ENCODE measurements at places on chromosomes 6 and 20. TPM values are rescaled to one million over a fixed set of nuclear protein-coding genes. Genes with fewer than 3 reads are reported as not detected.

DNA sequence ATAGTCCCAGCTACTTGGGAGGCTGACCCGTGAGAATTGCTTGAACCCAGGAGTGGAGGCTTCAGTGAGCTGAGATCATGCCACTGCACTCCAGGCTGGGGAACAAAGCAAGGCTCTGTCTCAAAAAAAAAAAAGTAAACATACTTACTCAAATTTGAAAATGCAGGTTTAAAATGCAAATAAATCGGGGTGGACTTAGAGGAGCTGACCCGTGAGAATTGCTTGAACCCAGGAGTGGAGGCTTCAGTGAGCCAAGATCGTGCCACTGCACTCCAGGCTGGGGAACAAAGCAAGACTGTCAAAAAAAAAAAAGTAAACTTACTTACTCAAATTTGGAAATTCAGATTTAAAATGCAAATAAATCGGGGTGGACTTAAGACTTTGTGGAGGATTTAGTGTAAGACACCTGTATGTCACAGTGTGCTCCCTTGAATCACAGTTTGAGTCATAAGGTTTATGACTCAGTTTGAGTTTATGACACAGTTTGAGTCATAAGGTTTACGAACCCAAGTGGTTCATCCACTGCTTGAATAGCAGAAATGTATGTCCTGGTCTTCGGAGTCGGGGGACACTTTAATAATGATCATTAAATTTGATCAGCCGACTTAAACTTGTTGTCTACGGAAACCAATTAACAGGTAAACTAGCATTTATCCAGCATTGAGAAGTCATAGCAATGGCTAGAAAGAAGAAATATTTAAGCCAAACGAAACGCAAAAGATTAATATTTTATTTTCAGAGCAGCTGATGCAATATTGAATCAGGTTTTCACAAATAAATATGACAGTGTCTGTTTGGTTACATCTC lies 6.8 kb upstream of the MRPS10 start:
- H3K27ac ChIP-seq, result no peak overlapping the region
- DNase-seq, result peak; percentile 63
- H3K36me3 ChIP-seq, result peaks cover 28% of the 10 kb centered on the region
- no peaks in the 10 kb centered on the region for H3K27me3 ChIP-seq

DNA sequence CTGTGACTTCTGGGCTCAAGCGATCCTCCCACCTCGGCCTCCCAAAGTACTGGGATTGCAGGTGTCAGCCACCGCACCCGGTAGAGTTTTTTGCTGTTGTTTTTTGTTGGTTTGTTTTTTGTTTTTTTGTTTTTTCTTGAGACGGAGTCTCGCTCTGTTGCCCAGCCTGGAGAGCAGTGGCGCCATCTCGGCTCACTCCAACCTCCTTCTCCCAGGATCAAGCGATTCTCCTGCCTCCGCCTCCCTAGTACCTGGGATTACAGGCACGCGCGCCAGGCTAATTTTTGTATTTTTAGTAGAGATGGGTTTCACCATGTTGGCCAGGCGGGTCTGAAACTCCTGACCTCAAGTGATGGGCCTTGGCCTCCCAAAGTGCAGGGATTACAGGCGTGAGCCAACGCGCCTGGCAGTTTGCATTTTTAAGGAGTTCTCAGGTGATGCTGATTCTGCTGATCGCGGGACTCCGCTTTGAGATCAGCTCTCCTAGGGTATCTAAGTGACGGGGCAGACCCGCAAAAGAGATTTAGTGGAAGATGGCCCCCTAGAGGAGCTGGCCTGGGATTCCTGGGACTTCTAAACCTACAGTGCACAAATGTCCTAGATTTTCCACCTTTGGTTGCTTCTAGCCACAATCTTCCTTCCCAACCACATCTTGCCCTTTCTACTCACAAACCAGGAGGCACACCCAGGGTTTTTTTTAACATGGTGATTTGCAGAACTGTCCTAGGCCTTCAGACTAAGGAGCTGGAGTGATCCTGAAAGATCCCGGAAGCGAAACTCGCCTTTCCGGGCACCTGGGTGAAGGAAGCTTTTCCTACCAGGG lies 45.2 kb downstream of the DPPA5 start:
- DNase-seq, result no peak
- peak overlapping the region; percentile 89 for H3K4me3 ChIP-seq
- H3K27me3 ChIP-seq, result no peaks in the 10 kb centered on the region
- peaks cover 20% of the 10 kb centered on the region for H3K4me1 ChIP-seq
- no peaks in the 10 kb centered on the region for H3K36me3 ChIP-seq

The SRSF12 gene
- total RNA-seq, result not detected

The HDGFL1 gene
- total RNA-seq, result not detected

GRCh38 chr6:163866192-163866591 lies 451.7 kb downstream of the QKI start:
- DNase-seq, result no peak
- H3K4me3 ChIP-seq, result no peak overlapping the region
- no peak overlapping the region for H3K27ac ChIP-seq
- H3K36me3 ChIP-seq, result no peaks in the 10 kb centered on the region
- no peaks in the 10 kb centered on the region for H3K4me1 ChIP-seq

The PAQR8 gene
- 5.4 TPM for total RNA-seq

The HAO1 gene
- total RNA-seq, result not detected

The MRAP2 gene
- total RNA-seq, result not detected

GRCh38 chr20:5270603-5271002 lies 46.2 kb downstream of the PROKR2 start:
- peaks cover 3% of the 10 kb centered on the region for H3K27me3 ChIP-seq
- DNase-seq, result no peak
- no peaks in the 10 kb centered on the region for H3K4me1 ChIP-seq
- H3K27ac ChIP-seq, result no peak overlapping the region
- no peaks in the 10 kb centered on the region for H3K36me3 ChIP-seq
- no peak overlapping the region for H3K4me3 ChIP-seq

The HLA-DQB1 gene
- 204 TPM for total RNA-seq

DNA sequence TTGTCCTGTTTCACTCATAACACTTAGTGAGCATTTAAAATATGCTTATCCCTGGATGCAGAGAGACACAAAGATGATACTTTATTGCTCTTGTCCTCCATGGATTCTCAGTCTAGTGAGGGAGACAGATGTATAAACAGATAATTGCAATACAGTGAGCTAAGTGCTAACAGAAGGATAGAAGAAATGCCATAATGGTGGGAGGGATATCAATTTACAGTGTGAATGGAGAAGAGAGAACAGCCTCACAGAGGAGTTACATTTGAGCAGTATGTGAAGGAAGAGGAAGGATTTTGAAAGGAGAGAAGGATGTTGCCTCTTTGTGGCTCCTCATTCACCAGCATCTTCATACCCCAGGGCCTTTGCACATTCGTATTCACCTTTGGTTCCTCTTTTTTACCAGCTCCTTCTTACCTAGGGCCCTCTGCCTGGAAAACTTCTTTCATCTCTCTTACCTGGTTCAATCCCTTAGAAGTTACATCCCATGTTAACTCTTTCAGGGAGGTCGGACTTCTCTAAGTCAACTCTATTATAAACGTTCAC lies 341.7 kb downstream of the PRL start:
- no peak for DNase-seq
- H3K27me3 ChIP-seq, result no peaks in the 10 kb centered on the region
- H3K4me1 ChIP-seq, result no peaks in the 10 kb centered on the region

The ALDH5A1 gene
- 4.7 TPM for total RNA-seq

DNA sequence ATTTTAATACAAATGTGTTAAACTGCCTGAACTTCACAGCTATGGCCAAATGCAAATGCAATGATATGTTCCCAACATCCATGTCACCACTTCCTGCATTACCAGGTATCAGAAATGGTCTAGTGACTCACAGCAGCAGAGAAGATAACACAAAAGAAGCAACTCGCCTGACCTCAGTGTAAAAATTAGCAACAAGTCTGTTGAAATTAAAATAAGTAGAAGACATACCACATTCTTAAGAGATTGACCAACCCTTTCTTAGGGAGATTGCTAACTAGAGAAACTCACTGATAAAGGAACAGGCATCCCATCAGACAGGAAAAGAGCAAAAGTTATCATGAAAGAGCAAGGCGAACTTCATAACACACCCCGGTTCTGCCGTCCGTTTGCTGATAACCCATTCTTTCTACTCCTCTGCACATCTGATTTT lies 45.1 kb downstream of the RNASET2 start:
- H3K4me1 ChIP-seq, result peaks cover 18% of the 10 kb centered on the region
- no peaks in the 10 kb centered on the region for H3K36me3 ChIP-seq
- no peak overlapping the region for H3K4me3 ChIP-seq
- H3K27ac ChIP-seq, result no peak overlapping the region
- H3K27me3 ChIP-seq, result no peaks in the 10 kb centered on the region

DNA sequence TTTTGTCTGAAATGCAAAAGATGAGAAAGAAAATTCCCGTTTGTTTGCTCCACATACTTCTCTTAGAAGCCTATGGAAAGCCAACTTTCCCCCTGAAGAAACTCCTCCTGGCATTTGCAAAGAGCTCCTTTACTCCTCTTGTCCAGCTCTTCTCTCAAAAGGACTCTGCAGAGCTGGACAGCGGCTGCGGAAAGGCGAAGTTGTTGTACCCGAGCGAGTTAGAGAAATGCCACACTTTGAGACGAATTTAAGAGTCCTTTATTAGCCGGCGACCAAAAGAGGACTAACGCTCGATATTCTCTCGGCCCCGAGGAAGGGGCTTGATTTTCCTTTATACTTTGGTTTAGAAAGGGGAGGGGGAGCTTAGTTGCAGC lies 157.8 kb downstream of the TRIM27 start:
- no peak overlapping the region for H3K27ac ChIP-seq
- no peaks in the 10 kb centered on the region for H3K4me1 ChIP-seq
- H3K36me3 ChIP-seq, result no peaks in the 10 kb centered on the region

All from CD4-positive, CD25-positive, alpha-beta regulatory T cell (primary cell).